Placental pericyte (primary cell): ENCODE measurements at places on chromosomes 2 and 18. TPM values are rescaled to one million over a fixed set of nuclear protein-coding genes. Genes with fewer than 3 reads are reported as not detected.

Gene ARMC9
- total RNA-seq = 157 and 512 TPM in 2 replicates

Gene SERPINB3
- not detected in 2 replicates for total RNA-seq

Gene HOXD11
- 0.22 and 5.4 TPM in 2 replicates for total RNA-seq

Gene RAMP1
- total RNA-seq = 1.5 and 13.2 TPM in 2 replicates

Gene HK2
- 49.0 and 188 TPM in 2 replicates for total RNA-seq

Gene REG3G
- total RNA-seq = not detected in 2 replicates

Gene NGEF
- total RNA-seq = under 0.01 and 0.57 TPM in 2 replicates

Gene GRB14
- total RNA-seq = not detected in 2 replicates

Gene EGR4
- not detected in 2 replicates for total RNA-seq

Gene TUBA4A
- 7.0 and 31.6 TPM in 2 replicates for total RNA-seq

Gene UBXN4
- 71.3 TPM in 2 replicates for total RNA-seq

Gene NBAS
- total RNA-seq = 77.7 TPM in 2 replicates

Gene STARD6
- total RNA-seq = not detected in 2 replicates

Gene NEMP2
- total RNA-seq = 6.1 and 12.2 TPM in 2 replicates

Gene FTCDNL1
- total RNA-seq = 0.22 and 0.43 TPM in 2 replicates

Gene SRD5A2
- total RNA-seq = not detected in 2 replicates

Gene SDC1
- 7.9 and 91.5 TPM in 2 replicates for total RNA-seq

Gene STPG4
- total RNA-seq = 0.66 and 1.6 TPM in 2 replicates

Gene M1AP
- not detected in 2 replicates for total RNA-seq

Gene TACR1
- total RNA-seq = 0.29 TPM in 1 of 2 replicates, not detected in the other

Gene FMNL2
- 26.7 and 31.9 TPM in 2 replicates for total RNA-seq

Gene VWA3B
- total RNA-seq = not detected in 2 replicates

Gene AQP12A
- not detected in 2 replicates for total RNA-seq
